Neural crest cell (in vitro differentiated cells): ENCODE measurements at places on chromosomes 4 and X.

DNA sequence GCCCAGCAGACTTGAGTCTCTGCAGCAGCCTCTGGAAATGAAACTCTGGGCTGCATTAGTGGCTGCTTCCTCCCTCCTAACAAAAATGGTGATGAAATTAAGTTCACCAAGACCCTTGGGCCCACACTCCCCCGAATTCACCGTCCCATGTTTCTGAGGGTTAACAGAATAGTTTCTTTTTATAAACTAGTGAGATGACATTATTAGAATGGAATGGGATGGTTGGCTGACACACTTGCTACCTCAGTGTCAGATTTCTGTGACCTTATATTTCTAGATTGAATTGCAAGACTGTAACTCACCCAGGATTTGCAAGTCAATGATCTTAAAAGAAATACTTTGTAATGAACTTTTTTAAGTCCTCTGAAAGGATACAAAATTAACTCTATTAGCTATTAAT lies 127.1 kb downstream of the SHROOM3 start:
- no peak for DNase-seq

GRCh38 chr4:110049951-110050925 lies 137.6 kb downstream of the EGF start:
- DNase-seq = peak; percentile 37

DNA sequence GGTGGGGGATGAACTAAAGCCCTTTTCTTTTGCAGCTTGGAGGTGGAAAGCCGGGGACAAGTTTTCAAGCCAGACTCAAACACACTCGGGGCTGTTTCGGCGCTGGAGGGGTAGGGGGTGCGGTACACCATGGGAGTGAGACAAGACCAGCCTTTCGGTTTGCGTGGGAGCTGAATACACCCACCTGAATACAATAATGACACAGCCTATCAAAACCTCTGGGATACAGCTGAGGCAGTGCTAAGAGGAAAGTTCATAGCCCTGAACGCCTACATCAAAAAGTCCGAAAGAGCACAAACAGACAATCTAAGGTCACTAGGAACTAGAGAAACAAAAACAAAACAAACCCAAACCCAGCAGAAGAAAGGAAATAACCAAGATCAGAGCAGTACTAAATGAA lies 163.3 kb downstream of the ATRX start:
- no peak for DNase-seq

DNA sequence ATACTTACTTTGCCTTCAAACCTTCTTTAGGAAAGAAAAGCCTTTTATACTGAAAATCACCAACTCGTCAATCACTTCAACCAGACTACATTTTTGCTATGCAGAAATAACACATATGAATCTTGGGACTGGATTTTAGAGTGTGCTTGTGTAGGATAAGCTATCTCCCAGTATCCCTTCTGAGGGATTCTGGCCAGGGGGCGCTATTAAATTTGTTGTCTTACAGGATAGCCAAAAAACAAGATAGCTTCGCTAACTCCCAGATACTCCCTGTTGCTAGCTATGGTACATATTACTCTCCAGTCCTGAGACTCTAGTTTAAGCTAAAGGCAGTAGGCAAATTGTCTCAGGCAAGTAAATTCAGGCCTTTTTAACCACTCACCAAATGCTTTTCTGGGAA lies 167.2 kb downstream of the LHFPL1 start:
- no peak for DNase-seq

DNA sequence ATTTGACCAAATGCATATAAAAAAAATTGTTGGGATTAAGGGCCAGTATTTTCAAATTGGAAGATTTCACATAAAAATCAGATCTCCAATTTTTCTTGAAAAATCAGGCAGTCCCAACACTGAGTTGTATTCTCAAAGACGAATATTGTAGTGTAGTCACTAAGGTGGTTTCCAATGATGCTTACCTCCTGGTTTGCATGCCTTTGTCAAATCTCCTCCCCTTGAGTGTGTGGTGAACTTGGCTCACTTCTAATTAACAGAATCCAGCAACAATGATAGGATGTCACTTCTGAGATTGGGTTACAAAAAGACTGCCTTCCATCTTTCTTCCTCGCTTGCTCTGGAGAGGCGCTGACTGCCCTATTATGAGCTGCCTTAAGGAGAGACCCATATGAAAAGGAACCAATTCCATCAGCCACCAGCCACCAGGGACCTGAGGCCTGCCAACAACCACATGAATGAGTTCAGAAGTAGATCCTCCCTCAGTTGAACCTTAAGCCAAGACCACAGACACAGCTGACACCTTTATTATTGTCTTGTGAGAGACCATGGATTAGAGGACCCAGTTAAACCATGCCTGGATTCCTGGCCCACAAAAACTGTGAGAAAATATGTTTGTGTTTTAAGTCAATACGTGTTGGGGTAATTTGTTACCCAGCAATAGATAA lies 31.2 kb upstream of the TSPAN5 start:
- no peak for DNase-seq
